Cardiac septum (tissue), 1 donor: ENCODE measurements at places on chromosomes 4 and X. TPM values are rescaled to one million over a fixed set of nuclear protein-coding genes. Genes with fewer than 3 reads are reported as not detected.

DNA sequence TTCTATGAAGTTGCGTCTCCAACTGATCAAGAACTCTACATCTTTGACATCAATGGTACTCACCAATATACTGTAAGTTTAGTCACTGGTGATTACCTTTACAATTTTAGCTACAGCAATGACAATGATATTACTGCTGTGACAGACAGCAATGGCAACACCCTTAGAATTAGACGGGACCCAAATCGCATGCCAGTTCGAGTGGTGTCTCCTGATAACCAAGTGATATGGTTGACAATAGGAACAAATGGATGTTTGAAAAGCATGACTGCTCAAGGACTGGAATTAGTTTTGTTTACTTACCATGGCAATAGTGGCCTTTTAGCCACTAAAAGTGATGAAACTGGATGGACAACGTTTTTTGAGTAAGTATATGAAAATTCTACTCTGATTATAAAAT lies 162.3 kb downstream of the DCTD start:
- no peak for DNase-seq

- DNase-seq: peak; percentile 87
These were observed 17.4 kb downstream of the IRAK1 start for GRCh38 chrX:154002215-154002719.

ADRA2C gene
- total RNA-seq: 5.4 TPM

- DNase-seq: no peak
These were observed 1.3 kb upstream of the FAT1 start for GRCh38 chr4:186724864-186725468.

ENPEP gene
- 5.3 TPM for total RNA-seq

GRCh38 chr4:48079972-48080391 lies 54.1 kb downstream of the TXK start:
- DNase-seq: no peak

BEND4 gene
- total RNA-seq: not detected

MGAT4D gene
- not detected for total RNA-seq

- no peak for DNase-seq
These were observed 31.8 kb upstream of the MAGEB2 start for GRCh38 chrX:30183554-30183953.

DNA sequence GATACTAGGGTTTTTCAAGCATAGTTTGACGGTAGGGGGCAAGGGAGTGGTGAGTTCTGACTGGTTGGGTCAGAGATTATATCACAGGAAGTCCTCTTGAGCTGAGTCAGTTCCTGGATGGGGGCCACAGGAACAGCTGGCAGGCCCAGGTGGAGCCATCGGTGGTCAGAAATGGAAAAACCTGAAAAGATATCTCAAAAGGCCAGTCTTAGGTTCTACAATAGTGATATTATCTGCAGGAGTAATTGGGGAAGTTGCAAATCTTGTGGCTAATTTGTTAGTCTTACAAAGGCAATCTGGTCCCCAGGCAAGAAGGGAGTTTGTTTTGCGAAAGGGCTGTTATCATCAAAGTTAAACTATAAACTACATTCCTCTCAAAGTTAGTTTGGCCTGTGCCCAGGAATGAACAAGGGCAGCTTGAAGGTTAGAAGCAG lies 159.3 kb downstream of the PTCHD1 start:
- no peak for DNase-seq

DNA sequence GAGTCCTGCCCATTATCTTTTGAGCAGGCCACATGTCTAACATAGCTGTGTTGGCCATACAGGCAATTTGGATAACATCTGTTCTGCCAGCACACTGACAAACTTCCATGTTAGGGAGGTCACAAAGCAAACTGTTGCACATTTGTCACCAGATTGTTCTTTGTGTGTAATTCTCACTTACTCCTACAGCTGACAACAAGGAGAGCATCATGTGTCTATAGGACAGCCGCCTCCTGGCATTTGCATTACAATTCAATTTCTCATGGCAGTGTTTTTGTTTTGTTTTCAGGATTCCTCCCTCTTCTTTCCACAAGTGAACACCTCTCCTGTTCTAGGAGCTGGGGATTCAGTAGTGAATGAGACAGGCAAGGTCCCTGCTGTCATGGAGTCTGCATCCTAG lies 94.3 kb upstream of the LEF1 start:
- no peak for DNase-seq

GRCh38 chr4:8342651-8343261 lies 73.2 kb downstream of the HTRA3 start:
- DNase-seq: no peak

GRCh38 chrX:72349190-72349589 lies 43.5 kb upstream of the CITED1 start:
- DNase-seq: peak; percentile 10

GRCh38 chr4:121939690-121940089 lies 12.2 kb downstream of the TRPC3 start:
- DNase-seq: no peak

DNA sequence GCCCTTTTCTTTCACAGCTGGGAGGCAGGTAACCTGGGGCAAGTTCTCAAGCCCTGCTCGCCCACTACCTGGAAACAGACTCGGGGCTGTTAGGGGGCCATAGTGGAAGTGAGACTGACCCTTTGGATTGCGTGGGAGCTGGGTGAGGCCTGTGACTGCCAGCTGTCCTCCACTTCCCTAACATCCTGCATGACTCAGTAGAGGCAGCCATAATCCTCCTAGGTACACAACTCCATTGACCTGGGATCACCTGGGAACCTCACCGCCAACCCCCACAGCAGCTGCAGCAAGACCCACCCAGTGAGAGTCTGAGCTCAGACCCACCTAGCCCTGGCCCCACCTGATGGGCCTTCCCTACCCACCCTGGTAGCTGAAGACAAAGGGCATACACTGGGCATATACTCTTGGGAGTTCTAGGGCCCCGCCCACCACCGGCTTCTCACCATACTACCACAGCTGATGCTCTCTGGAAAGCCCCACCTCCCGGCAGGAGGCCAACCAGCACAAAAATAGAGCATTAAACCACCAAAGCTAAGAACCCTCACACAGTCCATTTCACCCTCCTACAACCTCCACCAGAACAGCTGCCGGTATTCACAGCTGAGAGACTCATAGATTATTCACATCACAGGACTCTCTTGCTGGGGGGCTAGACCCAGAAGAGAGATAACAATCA lies 61.1 kb upstream of the DCTD start:
- no peak for DNase-seq

GAGE1 gene
- not detected for total RNA-seq

- no peak for DNase-seq
These were observed 56.8 kb upstream of the FAM9B start for GRCh38 chrX:9090766-9091165.

- DNase-seq: no peak
These were observed 41.8 kb downstream of the SULT1E1 start for GRCh38 chr4:69818060-69818639.

TMPRSS11B gene
- not detected for total RNA-seq

TEX13D gene
- not detected for total RNA-seq

GRCh38 chrX:155001873-155002272 lies 20.6 kb downstream of the F8 start:
- no peak for DNase-seq

- no peak for DNase-seq
These were observed 155.7 kb upstream of the MAP3K15 start for GRCh38 chrX:19670854-19671620.

GRCh38 chr4:115678425-115678941 lies 565.1 kb upstream of the NDST4 start:
- no peak for DNase-seq

CFI gene
- 10.8 TPM for total RNA-seq

DNA sequence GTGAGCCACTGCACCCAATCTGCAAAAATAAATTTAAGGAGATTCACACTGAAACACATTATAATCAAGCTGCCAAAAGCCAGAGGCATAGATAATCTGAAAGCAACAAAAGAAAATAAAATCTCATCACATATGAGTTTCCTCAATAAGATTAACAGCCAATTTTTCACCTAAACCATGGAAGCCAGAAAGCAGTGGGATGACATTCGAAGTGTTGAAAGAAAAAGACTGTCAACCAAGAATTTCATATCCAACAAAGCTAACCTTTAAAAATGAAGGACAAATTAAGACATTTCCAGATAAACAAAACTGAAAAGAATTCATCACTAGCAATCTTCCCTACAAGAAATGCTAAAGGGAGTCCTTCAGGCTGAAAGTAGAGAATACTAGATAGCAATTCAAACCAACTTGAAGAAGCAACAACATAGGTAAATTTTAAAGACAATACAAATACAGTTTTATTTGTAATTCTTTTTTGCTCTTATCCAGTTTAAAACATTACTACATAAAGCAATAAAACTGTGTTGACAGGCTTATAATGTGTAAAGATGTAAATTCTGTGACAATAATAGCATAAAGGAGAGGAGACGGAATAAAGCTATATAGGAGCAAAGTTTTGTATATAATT lies 23.1 kb upstream of the KLHL8 start:
- DNase-seq: no peak

DNA sequence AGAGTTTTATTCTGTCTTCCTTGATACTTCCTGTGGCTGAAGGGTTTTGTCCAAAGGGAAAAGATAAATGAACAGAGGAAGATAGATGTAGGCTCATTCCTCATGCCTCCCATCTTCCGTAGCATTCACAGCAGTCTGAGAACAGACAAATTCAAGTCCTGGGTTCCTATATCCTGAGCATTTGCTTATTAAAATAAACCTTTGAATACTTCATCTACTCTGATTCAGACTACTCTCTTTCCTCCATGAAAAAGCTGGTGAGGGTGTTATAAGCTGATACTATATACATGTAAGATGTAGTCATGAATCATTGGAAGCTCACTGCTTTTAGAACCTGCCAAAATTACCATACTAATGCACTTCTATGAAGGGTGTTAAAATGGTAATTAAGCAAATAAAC lies 61.2 kb downstream of the GAB1 start:
- DNase-seq: no peak

NEXMIF gene
- total RNA-seq: 0.13 TPM

DNA sequence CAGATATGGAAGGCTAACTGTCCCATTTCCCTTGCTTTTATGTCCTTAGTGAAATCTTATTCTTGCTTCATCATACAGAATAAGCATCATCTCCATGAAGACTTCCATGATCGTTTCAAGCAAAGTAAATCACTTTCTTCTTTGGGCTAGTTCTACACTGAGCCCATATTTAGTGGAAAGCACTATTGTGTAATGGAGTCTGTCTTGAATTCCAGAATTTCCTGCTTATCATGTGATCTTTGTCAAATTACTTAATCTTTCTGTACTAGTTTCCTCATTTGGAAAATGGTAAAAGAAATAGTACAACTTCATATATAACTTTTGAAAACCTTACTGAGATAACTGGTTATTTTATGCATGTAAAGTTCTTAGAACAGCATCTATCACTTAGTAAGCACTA lies 7.6 kb downstream of the ANAPC10 start:
- DNase-seq: no peak

GRCh38 chr4:174521800-174522182 lies 497 bp downstream of the HPGD start:
- DNase-seq: no peak

- DNase-seq: no peak
These were observed 78.8 kb downstream of the TET2 start for GRCh38 chr4:105225500-105225899.

GRCh38 chrX:115388879-115389278 lies 99.4 kb downstream of the LUZP4 start:
- no peak for DNase-seq

IL2 gene
- not detected for total RNA-seq

DNA sequence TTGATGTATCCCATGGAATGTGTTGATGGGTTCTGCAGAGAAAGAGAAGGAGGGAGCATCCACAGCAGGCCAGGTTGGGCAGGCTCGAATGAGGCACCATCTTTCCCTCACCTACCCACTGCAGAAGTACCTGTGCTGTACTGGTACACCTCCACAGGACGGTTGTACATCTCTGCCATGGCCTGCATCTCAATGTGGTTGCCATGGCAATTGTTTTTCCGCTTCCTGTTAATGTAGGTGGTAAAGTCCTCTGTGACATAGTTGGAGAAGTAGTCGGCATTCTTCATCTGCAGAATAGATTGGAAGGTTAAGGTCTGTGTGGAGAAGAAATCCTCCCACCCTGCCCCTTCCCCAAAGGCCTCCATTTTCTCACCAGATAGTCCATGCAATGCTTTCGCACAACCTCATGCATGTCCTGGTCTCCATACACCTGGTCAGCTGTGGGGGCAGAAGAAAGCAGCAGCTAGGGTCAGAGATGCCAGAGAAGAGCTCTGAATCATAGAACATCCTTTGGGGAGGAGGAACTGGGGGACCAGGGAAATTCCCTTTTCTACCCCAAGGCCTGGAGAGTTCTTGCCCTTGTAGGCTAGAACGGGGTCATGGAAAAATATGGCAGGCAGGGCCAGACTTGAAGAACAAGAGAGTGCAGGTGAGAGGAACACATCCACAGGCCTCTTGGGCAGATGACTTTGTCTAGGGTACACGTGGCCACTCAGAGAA lies 15.9 kb upstream of the PIM2 start:
- DNase-seq: no peak

GRCh38 chr4:144658903-144659302 lies 12.9 kb downstream of the HHIP start:
- no peak for DNase-seq

- no peak for DNase-seq
These were observed 29.3 kb downstream of the CXorf58 start for GRCh38 chrX:23937100-23937499.

HGFAC gene
- total RNA-seq: 0.38 TPM

PFKFB1 gene
- 0.35 TPM for total RNA-seq

DNA sequence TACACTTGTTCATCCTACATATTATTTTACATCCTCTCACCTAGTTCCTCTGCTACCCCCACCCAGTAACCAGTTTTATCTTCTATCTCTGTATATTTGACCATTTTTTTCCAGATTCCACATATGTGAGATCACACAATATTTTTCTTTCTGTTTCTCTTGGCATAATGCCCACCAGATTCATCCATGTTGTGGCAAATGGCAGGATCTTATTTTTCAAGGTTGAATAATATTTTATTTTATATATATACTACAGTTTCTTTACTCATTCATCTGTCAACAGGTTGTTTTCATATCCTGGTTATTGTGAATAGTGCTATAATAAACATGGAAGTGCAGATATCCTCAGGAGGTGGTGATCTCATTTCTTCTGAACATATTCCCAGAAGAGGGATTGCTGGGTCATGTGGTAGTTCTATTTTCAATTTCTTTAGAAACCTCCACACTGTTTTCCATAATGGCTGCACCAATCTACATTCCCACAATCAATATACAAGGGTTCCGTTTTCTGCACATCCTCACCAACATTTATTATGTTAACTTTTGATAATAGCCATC lies 48.2 kb downstream of the THAP9 start:
- no peak for DNase-seq

GRCh38 chr4:18075823-18076433 lies 54.4 kb upstream of the LCORL start:
- DNase-seq: no peak
